T-cell (primary cell): ENCODE measurements at places on chromosomes 16 and 17. TPM values are rescaled to one million over a fixed set of nuclear protein-coding genes. Genes with fewer than 3 reads are reported as not detected.

- DNase-seq: no peak
Observed at GRCh38 chr16:67845291-67846062, 1.3 kb upstream of the NUTF2 start.

DNA sequence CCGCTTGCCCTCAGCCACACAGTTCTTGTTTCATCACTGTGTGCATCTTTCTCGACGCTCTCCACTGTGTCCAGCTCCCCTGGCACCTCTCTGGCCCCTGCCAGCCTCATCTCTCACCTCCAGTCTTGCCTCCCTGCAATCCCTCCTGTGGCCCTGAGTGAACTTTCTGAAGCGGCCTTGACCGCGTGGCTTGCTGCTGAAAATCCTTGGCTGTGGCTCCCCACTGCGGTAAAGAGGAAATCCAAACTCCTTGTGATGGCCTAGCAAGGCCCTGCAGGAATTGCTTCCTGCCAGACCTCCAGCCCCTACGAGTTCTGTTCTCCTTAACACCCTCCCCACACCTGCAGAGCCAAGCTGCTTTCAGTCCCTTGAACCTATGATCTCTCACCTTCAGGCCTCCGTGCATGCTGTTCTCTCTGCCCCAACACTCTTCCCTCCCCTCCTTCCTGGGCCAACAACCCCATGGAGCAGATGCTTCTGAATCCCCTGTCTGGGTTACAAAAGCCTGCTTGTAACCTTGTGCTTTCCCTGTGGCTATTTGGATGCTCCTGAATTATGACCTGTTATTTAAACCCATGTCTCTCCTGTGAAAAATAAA is 33.6 kb upstream of the BRD7 start:
- no peak for DNase-seq

Gene KRT36
- not detected for total RNA-seq

DNA sequence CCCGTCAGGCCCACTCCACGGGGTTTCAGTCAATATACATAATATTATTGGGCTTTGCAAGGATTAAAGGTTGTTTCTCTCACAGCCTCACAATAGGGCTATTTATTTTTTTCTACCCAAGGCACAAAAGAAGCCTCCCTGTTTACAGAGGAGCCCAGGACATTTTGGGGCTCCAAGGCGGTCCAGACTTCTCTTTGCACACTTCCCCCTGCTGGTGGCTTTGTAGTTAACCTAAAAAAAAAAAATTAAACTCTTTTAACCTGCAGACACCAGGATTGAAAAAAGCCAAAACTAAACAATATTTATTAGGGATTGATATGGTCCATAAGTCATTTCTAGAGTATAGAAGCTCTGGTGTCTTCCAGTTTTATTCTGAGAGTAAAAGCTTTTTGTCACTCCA is 169.7 kb upstream of the ZFHX3 start:
- DNase-seq: no peak

Gene TMEM235
- not detected for total RNA-seq

DNA sequence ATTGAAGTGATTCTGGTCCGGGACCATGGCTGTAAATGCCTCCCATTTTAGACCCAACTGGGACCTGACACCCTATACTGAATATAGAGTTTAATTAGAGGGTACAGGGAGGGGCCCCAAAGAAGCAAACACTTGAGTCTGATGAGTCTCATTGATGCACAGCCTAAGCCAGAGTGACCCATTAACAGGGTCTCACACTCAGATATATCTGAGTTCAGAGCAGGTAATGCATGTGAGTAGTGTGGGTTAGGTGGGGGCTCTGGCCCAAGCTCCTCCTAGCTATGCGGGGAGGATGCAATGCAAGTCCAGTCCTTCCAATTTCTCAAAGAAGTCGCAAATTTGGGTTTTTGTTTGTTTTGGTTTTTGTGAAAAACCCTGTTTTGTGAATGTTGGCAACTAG is 17.1 kb upstream of the MARCHF10 start:
- no peak for DNase-seq

- no peak for DNase-seq
Observed at GRCh38 chr16:66574531-66574930, 4.7 kb upstream of the CMTM2 start.
